Stimulated activated CD4-positive, alpha-beta T cell treated with anti-CD3 and anti-CD28 coated beads, Interleukin-2, amount 100 ng/mL, for 4 hours (primary cell): ENCODE measurements at places on chromosomes 11 and 22.

GRCh38 chr11:1102996-1103395 lies 28.3 kb downstream of the MUC2 start:
- no peak for DNase-seq

- DNase-seq: no peak
Measured at GRCh38 chr11:120652705-120653335, 141.3 kb downstream of the GRIK4 start.

GRCh38 chr22:42077486-42078125 lies 1.9 kb upstream of the SMDT1 start:
- no peak for DNase-seq

GRCh38 chr11:31001427-31001826 lies 368.1 kb downstream of the DCDC1 start:
- DNase-seq: no peak

DNA sequence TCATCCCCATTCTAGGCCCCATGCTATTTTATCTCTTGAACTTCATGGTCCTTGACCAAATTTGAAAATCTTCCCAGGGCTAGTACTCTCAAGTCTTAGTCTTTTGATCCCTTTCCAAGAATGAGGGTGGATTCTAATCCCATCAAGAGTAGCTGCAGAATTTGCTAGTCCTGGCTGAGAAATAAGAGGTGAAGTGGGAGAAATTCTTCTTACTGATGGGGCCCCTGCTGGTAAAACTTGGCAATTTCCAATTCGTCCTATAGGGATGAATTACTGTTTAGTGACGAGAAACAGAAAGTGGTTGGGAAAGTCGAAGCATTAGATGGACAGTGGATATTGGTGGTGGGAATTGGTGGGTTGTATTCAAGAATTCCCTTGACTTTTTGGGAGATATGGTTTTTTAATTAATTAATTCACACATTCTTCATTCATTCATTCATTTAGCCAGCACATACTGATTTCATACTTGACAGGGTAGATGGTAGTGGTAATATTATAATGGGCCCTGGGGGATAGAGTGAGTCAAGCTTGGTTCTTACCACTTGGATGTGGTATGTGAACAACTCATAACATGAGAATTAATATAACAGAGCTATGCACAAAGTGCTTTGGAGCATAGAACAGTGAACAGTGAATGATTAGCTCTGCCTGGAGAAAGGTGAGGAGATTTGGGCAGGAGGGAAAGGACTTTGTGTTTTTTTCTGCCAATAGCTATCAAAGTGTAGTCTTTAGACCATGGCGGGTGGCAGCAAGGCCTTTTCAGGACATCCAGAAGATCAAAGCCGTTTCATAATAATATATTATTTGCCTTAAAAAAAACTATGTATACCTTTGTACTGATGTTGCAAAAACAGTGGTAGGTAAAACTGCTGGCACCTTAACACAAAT lies 103.8 kb downstream of the STIM1 start:
- DNase-seq: no peak

GRCh38 chr11:122167100-122167499 lies 51.1 kb upstream of the BLID start:
- no peak for DNase-seq

DNA sequence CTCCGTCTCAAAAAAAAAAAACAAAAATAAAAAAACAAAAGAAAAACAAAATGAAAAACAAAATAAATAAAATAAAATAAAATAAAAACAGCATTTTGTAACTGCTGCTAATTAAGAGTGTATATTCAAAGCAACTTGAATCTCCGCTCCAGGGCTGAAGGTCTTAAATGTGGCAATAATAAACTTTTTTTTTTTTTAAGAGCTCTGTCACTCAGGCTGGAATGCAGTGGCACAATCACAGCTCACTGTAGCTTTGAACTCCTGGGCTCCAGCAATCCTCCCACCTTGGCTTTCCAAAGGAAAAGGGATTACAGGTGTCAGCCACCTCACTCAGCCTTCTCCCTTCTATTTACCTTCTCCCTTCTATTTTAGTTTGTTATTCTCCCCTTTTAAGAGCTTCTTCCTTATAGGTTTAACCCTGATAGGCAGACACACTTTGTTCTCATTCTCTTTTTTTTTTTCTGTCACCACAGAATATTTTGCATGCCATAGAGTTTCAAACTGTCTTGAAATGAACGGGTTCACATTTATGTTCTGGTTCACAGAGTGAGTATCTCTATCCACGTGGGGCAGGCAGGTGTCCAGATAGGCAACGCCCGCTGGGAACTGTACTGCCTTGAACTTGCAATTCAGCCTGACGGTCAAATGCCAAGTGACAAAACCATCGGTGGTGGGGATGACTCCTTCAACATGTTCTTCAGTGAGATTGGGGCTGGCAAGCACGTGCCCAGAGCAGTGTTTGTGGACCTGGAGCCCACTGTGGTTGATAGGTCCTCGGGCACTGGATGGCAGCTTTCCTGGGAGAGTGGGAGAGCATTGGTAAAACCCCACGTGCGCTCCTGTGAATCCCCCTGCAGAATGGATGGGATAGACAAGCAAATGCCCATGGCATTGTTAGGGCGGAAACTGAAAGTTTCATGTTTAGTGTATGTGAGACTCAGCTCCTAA lies 19.4 kb downstream of the LRRC74B start:
- DNase-seq: no peak
